ENCODE measurements at places on chromosomes 1 and 21. TPM values are rescaled to one million over a fixed set of nuclear protein-coding genes. Genes with fewer than 3 reads are reported as not detected.
A peak's percentile ranks its signal among the peaks of the same experiment; 100 is the strongest.

NPL gene
- total RNA-seq: 2.5 TPM

ATP6V0B gene
- 81.9 TPM for total RNA-seq

NBPF6 gene
- total RNA-seq: 0.36 TPM

RYR2 gene
- total RNA-seq: not detected

GRCh38 chr1:226047495-226047894 lies 15.0 kb upstream of the H3-3A start:
- H3K4me1 ChIP-seq: peaks cover 20% of the 10 kb centered on the region
- H3K36me3 ChIP-seq: no peaks in the 10 kb centered on the region
- no peak for DNase-seq
- no peak overlapping the region for H3K27ac ChIP-seq
- H3K27me3 ChIP-seq: peaks cover 4% of the 10 kb centered on the region

DNA sequence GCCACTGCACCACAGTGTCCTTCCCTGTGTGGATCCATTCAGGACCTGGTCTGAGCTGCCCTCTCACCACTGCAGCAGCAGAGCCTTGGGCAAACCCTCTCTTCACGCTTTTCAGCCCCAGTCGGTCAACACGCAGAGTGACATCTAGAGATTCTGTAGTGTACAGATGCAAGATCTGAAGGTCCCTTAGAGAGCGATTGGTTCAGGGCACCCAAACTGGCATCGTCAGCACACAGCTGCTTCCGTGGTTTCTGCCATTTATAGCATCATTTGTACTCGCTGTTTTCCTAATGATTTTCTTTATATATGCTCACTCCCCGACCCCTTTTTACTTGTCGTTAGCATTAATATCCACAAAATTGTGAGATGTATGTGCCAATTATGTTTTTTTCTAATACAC lies 1.5 kb upstream of the ASCL5 start:
- peaks cover 28% of the 10 kb centered on the region for H3K27me3 ChIP-seq
- no peaks in the 10 kb centered on the region for H3K36me3 ChIP-seq
- no peak overlapping the region for H3K4me3 ChIP-seq
- H3K27ac ChIP-seq: no peak overlapping the region
- no peak for DNase-seq

DNA sequence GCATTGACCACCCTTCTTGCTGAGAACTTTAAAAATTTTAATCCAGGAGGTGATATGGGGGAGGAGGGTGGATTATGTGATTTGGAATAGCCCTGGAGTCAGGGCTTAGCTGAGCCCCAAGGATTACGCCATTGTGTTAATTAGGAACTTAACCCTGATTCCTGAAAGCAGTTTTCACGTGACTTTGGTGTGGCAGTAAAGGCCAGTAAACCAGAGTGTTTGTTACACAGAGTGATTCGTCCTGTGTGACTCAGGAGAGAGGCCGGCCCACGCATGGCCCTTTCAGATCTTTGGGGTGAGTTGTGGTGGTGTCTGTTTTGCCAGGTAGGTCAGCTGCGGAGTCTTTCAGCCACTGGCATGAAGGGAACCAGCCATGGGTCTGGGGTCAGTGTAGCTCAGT lies 107.6 kb downstream of the NOS1AP start:
- no peak overlapping the region for H3K4me3 ChIP-seq
- H3K27me3 ChIP-seq: peaks cover 2% of the 10 kb centered on the region
- no peaks in the 10 kb centered on the region for H3K36me3 ChIP-seq
- DNase-seq: no peak
- H3K27ac ChIP-seq: no peak overlapping the region
- H3K4me1 ChIP-seq: no peaks in the 10 kb centered on the region

- H3K27me3 ChIP-seq: no peaks in the 10 kb centered on the region
- no peak for DNase-seq
- peaks cover 86% of the 10 kb centered on the region for H3K36me3 ChIP-seq
- peak overlapping the region; percentile 21 for H3K27ac ChIP-seq
Observed at GRCh38 chr1:160214481-160215140, 9.4 kb downstream of the PEA15 start.

- H3K27ac ChIP-seq: no peak overlapping the region
- no peak for DNase-seq
- peaks cover 9% of the 10 kb centered on the region for H3K4me1 ChIP-seq
- H3K36me3 ChIP-seq: no peaks in the 10 kb centered on the region
- no peaks in the 10 kb centered on the region for H3K27me3 ChIP-seq
Observed at GRCh38 chr21:45838634-45839033, 142.9 kb upstream of the COL6A1 start.

GRCh38 chr1:169809370-169810095 lies 14.8 kb upstream of the METTL18 start:
- no peak overlapping the region for H3K4me3 ChIP-seq
- no peak overlapping the region for H3K27ac ChIP-seq
- H3K36me3 ChIP-seq: no peaks in the 10 kb centered on the region
- H3K27me3 ChIP-seq: no peaks in the 10 kb centered on the region
- no peaks in the 10 kb centered on the region for H3K4me1 ChIP-seq

DNA sequence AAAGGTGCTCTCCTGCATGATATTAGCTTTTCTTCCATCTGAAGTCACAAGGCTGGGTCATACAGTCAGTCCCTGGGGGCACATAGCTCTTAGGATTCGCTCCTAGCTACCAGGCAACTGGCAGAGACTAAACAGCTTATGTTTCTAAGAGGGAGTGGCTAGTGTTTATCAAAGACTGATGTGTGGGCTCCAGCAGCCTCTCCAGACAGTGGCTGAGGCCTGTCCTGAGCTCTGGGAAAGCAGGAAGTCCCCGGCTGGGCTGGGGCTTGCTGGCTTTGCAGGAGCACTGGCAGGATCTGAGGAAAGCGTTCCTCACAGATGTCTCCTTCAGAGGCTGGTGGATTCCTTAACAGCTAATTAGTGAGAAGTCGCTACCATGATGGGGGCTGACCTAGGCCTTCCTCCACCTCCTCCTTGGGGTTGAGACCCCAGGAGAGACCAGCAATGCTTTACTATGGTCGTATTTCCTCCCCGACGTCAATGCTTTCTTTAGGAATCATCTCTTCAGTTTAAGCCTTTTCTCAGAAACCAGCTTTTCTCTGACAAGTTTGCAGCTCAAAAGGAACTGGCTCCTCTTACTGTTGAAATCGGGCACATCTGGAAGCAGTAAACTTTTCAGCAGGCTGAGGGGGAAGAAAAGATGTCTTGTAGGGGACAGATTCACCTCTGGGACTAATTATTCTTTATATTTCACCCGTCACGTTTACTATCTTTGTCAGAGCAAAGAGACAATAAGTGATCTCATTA lies 33.5 kb upstream of the HHAT start:
- H3K4me3 ChIP-seq: no peak overlapping the region
- no peaks in the 10 kb centered on the region for H3K36me3 ChIP-seq
- H3K27ac ChIP-seq: no peak overlapping the region
- peaks cover 19% of the 10 kb centered on the region for H3K4me1 ChIP-seq

DNA sequence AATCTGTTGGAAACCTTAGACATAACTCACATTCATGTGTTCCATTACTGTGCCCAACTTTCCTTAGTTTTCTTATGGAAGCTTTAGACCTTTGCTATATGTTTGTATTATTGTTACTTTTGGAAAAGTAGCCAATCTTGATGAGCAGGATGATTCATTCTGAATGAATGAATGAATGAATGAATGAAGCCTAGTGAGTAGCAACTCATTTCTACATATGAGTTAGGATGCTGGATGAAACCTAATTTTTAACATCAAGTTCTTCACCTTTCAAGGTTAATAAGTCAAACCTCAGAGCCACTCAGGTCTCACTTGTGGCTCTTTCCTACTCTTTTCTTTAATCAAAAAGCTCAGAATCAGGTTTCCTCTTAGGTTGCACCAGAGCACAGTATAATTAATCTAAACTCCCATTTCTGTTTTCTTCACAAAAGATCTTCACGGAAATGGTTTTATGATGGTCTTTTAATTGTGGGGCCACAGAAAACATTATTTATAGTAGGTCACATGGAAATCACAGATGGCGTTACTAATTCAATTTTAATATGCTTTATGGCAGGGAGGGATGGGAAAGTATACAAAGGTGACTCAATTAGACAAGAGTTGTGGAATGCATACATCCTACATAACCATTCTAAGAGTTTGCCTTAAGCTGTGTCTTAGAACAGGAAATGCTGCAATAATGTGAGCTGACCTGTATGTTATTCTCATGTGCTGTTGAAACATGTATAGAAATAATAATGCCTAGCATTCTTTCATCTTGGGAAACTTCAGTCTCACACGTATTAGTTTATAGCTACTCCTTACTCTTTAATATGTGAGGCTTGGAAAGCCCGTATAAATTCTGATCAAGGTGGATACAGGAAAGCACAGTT lies 4.5 kb upstream of the DDX59 start:
- no peaks in the 10 kb centered on the region for H3K36me3 ChIP-seq
- H3K27ac ChIP-seq: no peak overlapping the region
- no peak overlapping the region for H3K4me3 ChIP-seq

DNA sequence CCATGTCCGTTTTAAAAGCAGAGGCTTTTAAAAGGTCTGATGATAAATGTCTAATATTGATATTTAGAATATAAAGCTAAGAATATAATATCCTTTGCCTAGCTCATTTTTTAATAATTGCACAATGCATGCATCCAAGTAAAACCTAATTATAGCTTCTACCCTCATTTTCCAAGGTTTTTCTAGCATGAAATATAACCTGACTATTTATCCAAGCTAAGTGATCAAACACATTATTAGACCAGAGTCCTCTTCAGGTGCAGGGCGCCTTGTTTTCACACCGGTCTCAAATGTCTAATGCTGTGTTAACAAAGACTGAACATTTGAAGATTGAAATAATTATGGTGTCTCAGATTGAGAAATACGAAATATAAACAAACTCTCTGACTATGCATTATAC lies 648.9 kb upstream of the CXADR start:
- no peak overlapping the region for H3K27ac ChIP-seq
- H3K4me3 ChIP-seq: no peak overlapping the region
- no peak for DNase-seq

GRCh38 chr1:116375887-116376728 lies 3.1 kb downstream of the ATP1A1 start:
- DNase-seq: peak; percentile 86
- H3K4me3 ChIP-seq: peak overlapping the region; percentile 81
- H3K36me3 ChIP-seq: no peaks in the 10 kb centered on the region
- no peaks in the 10 kb centered on the region for H3K27me3 ChIP-seq
- H3K4me1 ChIP-seq: peaks cover 61% of the 10 kb centered on the region

DNA sequence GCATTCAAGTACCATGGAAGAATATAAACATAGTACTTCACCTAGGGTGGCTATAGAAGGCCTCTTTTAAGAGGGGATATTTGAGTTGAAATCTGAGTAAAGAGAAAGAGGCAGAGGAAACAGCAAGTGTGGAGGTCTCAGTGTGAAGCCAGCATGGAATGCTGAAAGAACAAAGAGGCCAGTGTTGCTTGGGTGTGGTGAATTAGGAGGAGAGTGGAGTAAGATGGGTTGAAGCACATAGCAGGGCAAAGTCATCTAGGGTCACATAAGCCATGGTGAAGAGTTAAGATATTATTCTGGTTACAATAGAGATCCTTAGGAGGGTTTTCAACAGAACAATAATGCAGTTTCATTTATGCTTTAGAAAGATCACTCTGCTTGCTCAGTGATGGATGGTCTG lies 37.5 kb downstream of the C1orf141 start:
- no peaks in the 10 kb centered on the region for H3K36me3 ChIP-seq
- H3K27me3 ChIP-seq: peaks cover 13% of the 10 kb centered on the region
- DNase-seq: no peak
- no peak overlapping the region for H3K4me3 ChIP-seq
- H3K4me1 ChIP-seq: peaks cover 2% of the 10 kb centered on the region

GRCh38 chr1:147598621-147599361 lies 57.5 kb downstream of the BCL9 start:
- no peaks in the 10 kb centered on the region for H3K36me3 ChIP-seq
- no peak overlapping the region for H3K27ac ChIP-seq
- peaks cover 13% of the 10 kb centered on the region for H3K4me1 ChIP-seq

- H3K27ac ChIP-seq: no peak overlapping the region
- no peak overlapping the region for H3K4me3 ChIP-seq
- H3K4me1 ChIP-seq: peaks cover 26% of the 10 kb centered on the region
- H3K27me3 ChIP-seq: no peaks in the 10 kb centered on the region
- no peaks in the 10 kb centered on the region for H3K36me3 ChIP-seq
Observed at GRCh38 chr1:92184632-92185031, 33.1 kb upstream of the C1orf146 start.

DNA sequence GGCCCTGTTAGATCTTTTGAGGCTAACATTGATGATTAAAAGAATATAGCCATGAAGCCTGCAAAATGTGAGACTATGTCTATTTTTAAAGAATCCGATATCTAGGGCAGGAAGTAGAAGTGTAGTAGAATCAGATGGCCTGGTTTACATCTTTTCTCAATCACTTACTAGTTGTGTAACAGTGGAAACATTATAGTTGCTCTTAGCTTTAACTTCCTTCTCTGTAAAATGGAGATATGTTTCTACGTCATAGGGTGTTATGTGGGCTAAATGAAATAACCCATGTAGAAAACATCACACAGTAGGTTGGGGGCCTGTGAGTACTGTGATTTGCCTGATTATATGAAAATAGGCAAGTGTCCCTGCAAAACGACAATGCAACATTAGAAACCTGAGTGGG lies 4.4 kb upstream of the IGFN1 start:
- H3K4me1 ChIP-seq: peaks cover 11% of the 10 kb centered on the region
- no peaks in the 10 kb centered on the region for H3K36me3 ChIP-seq
- peaks cover 16% of the 10 kb centered on the region for H3K27me3 ChIP-seq
- no peak overlapping the region for H3K4me3 ChIP-seq
- H3K27ac ChIP-seq: no peak overlapping the region

DNA sequence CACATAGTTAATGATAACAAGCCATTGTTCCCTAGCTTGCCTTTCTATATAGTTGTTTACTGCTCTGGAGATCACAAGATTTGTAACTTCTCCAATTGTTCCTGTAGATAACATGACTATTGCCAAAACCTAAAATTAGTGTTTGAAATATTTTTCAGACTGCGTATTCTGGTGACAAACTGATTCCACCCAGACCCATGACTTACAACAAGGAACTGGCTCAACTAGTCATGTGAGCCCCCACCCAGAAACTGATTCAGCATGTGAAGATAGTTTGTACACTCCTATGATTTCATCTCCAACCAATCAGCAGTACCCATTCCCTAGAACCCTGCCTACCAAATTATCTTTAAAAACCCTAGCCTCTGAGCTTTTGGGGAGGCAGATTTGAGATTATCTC lies 131.4 kb upstream of the BCL9 start:
- no peak overlapping the region for H3K27ac ChIP-seq
- no peak for DNase-seq
- H3K36me3 ChIP-seq: no peaks in the 10 kb centered on the region
- no peaks in the 10 kb centered on the region for H3K4me1 ChIP-seq
- H3K27me3 ChIP-seq: no peaks in the 10 kb centered on the region
- no peak overlapping the region for H3K4me3 ChIP-seq

DNA sequence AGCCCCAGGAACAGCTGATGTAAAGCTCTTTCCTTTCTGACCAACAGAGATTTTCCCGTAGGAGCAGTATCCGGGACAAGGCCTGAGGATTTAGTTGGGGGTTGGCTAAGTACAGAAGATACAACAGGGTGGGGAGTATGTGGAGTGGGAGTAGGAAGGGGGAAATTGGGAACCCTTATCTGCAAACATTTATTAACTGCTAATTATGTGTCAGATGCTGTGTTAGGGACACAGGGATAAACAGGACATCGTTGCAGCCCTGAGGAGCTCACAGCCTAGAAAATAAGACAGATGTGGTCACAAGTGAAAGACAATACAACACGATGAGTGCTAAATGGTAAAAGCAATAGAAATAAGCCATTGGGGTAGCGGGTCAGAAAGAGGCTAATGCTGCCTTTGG lies 12.0 kb downstream of the CD84 start:
- H3K4me1 ChIP-seq: no peaks in the 10 kb centered on the region
- no peak overlapping the region for H3K4me3 ChIP-seq
- H3K27me3 ChIP-seq: no peaks in the 10 kb centered on the region
- no peak for DNase-seq
- no peak overlapping the region for H3K27ac ChIP-seq

GRCh38 chr1:59477286-59477685 lies 180.4 kb downstream of the FGGY start:
- DNase-seq: peak; percentile 91
- no peaks in the 10 kb centered on the region for H3K27me3 ChIP-seq
- H3K27ac ChIP-seq: peak overlapping the region; percentile 26
- H3K4me1 ChIP-seq: peaks cover 21% of the 10 kb centered on the region
- H3K4me3 ChIP-seq: no peak overlapping the region

All from osteoblast (primary cell).